ENCODE measurements at places on chromosomes 6 and 20.

DNA sequence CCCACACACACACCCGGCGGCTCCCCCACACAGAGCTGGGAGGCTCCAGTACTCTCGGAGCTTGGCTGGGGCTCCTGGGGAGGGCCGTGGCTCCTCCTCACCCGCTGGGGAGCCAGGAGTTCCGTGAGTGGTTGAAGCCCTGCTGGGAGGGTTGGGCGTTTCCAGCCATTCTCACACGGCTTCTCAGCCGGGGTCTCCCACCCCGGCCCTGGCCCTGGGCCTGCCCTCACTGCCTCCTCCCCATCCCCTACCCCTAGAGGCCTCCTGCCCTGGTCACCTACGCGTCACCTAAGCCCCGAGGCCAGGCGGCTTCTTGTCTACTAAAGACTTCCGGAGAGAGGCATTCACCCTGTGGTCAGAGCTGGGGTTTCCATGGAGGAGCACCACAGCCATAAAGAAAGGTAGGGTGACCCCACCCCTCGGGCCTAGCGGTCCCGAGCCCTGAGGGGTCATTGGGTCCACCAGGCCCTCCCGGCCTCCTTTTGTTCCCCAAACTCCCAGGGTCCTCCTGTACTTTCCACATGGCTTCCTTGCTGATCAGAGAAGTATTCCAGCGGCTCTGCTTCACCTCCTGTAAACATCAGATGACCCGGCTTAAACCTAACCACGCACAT, 99.3 kb downstream of the TTLL2 start:
- no peak for DNase-seq

DNA sequence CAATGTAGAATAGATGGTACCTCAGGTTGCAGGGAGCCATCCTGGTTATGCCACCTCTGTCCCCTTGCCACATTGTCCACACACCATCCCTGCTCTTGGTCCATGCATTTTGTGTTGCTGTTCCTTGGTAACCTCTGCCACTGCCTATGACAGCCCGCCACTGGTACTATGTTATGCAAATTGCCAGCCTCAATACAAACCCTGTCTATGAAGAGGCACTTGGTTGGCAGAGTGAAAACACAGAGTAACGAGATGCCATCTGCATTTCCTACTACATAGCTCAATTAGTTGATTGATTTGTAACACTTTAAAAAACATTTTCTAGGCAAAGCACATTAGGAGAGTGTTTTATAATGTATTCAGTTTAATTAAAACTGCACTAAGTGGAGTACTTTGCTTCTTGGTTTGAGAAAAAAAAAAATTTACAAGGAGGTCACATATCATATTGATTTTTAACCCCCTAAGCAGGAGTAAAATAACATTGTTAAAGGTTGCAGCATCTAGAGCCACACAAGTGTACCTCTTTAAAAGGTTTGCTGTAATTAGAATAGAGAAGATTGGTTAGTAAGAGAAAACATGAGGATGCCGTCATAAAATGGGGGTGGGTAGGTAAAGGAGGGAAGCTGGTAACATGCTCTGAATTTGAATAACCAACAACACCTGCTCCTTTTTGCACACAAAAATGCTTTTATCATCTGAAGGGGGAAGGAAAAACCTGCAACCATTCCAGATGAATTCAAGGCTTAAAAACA, 817.1 kb downstream of the KIF16B start:
- no peak for DNase-seq

- no peak for DNase-seq
Observed at GRCh38 chr6:307065-307814, 15.0 kb downstream of the DUSP22 start.

GRCh38 chr20:49446808-49447207, 35.7 kb downstream of the KCNB1 start:
- no peak for DNase-seq

- no peak for DNase-seq
Observed at GRCh38 chr6:57108691-57109090, 18.7 kb downstream of the ZNF451 start.
